ENCODE measurements at places on chromosomes 4 and X. TPM values are rescaled to one million over a fixed set of nuclear protein-coding genes. Genes with fewer than 3 reads are reported as not detected.

The NKX6-1 gene
- not detected for total RNA-seq

The ENPEP gene
- total RNA-seq = not detected

The PRRG3 gene
- not detected for total RNA-seq

The ARHGAP4 gene
- 330 TPM for total RNA-seq

The ARHGAP36 gene
- not detected for total RNA-seq

The ART3 gene
- not detected for total RNA-seq
